T-helper 17 cell (primary cell): ENCODE measurements at places on chromosomes 2 and 18.

DNA sequence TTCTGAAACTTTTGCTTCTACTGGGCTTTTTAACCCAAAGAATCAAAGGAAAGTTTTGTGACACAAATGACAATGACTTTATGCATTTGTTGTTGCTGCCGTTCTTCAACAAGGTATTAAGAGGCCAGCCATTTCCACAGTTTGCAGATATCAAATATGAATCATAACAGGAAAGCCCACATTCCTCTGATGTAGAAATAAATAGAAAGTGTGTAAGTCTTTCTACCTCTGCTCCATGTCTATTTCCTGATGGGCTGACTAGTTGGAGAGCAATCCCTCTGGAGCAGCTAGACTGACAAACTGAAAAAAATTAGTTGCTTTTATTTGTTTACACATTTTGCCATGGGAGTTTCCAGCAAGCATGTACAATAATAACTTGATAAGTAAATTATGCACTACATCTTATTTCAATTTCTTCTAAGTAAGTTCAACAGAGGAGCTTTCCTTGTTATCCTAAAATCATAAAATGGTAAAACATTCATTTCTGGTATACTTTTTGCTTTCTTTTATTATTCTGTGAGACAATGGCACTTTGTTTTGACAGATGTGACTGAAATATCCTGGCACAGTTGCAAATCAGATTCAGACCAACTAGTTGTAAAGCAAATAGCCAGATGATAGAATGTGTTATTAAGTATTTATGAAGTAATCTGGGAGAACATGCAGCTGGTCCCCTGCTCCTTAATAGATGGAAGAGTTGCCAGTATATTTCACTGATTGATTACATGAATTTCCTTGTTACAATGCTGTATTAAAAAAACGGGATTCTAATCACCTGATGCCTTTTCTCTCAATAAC, 266.7 kb downstream of the METTL4 start:
- peaks cover 70% of the 10 kb centered on the region for H3K27me3 ChIP-seq
- no peak overlapping the region for H3K27ac ChIP-seq

- no peak for DNase-seq
- H3K36me3 ChIP-seq: no peaks in the 10 kb centered on the region
- H3K27me3 ChIP-seq: no peaks in the 10 kb centered on the region
- H3K4me3 ChIP-seq: no peak overlapping the region
- H3K27ac ChIP-seq: no peak overlapping the region
These were observed 222.4 kb upstream of the APCDD1 start for GRCh38 chr18:10232062-10232461.

DNA sequence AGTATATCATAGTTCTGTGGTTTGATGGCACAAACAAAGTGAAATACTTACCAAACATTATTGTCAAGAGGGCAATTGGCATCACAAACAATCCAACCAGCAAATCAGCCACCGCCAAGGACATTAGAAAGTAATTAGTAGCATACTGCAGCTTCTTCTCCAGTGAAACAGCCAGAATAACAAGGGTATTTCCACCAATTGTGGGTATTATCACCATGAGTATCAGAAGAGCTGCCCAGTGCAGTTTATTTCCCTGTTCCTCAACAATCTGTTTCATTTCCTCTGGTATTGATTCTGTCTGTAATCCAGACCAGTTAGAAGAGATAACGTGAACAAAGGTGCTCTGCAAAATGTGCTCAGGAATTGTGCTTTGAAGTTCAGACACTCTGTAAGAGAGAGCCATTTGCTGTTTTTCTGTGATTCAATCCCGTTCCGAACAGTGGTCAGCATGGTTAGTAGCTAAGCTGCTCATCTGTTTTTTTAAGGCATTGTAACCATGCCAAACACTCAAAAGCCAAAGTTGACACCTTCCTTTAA, 1.4 kb downstream of the HTR2B start:
- no peaks in the 10 kb centered on the region for H3K27me3 ChIP-seq
- H3K27ac ChIP-seq: no peak overlapping the region
- H3K4me3 ChIP-seq: no peak overlapping the region
- peaks cover 2% of the 10 kb centered on the region for H3K36me3 ChIP-seq
- DNase-seq: no peak

- H3K36me3 ChIP-seq: no peaks in the 10 kb centered on the region
- H3K27ac ChIP-seq: no peak overlapping the region
- no peak overlapping the region for H3K4me3 ChIP-seq
- peaks cover 65% of the 10 kb centered on the region for H3K27me3 ChIP-seq
- peaks cover 4% of the 10 kb centered on the region for H3K4me1 ChIP-seq
These were observed 20.6 kb downstream of the ATOH8 start for GRCh38 chr2:85774126-85774978.

- H3K27me3 ChIP-seq: no peaks in the 10 kb centered on the region
- DNase-seq: no peak
These were observed 19.6 kb downstream of the RSAD2 start for GRCh38 chr2:6896930-6897759.

- no peaks in the 10 kb centered on the region for H3K27me3 ChIP-seq
- peaks cover 3% of the 10 kb centered on the region for H3K36me3 ChIP-seq
- peaks cover 34% of the 10 kb centered on the region for H3K4me1 ChIP-seq
- peak overlapping the region; percentile 99 for H3K27ac ChIP-seq
- DNase-seq: no peak
These were observed 20.7 kb downstream of the FOSL2 start for GRCh38 chr2:28413152-28413898.

DNA sequence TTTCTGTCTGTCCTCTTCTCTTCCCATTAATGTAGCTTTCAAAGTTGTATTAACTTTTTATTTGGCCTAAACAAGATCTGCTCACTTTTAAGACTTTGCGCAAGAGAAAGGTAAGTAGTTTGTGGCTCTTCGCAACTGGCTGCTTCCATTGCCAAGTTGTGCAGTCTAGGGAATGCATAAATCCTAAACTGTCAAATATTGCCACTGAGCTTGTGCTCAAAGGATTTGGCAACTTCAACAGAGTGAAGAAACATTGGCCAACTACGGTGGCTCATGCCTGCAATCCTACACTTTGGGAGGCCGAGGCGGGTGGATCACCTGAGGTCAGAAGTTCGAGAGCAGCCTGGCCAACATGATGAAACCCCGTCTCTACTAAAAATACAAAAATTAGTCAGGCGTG, 826.4 kb downstream of the EPHA4 start:
- no peak for DNase-seq
- H3K27me3 ChIP-seq: no peaks in the 10 kb centered on the region
- H3K27ac ChIP-seq: no peak overlapping the region

GRCh38 chr2:160868891-160869290, 291.3 kb upstream of the TANK start:
- H3K27ac ChIP-seq: no peak overlapping the region
- no peaks in the 10 kb centered on the region for H3K36me3 ChIP-seq
- H3K4me1 ChIP-seq: no peaks in the 10 kb centered on the region
- H3K4me3 ChIP-seq: no peak overlapping the region
- no peaks in the 10 kb centered on the region for H3K27me3 ChIP-seq

DNA sequence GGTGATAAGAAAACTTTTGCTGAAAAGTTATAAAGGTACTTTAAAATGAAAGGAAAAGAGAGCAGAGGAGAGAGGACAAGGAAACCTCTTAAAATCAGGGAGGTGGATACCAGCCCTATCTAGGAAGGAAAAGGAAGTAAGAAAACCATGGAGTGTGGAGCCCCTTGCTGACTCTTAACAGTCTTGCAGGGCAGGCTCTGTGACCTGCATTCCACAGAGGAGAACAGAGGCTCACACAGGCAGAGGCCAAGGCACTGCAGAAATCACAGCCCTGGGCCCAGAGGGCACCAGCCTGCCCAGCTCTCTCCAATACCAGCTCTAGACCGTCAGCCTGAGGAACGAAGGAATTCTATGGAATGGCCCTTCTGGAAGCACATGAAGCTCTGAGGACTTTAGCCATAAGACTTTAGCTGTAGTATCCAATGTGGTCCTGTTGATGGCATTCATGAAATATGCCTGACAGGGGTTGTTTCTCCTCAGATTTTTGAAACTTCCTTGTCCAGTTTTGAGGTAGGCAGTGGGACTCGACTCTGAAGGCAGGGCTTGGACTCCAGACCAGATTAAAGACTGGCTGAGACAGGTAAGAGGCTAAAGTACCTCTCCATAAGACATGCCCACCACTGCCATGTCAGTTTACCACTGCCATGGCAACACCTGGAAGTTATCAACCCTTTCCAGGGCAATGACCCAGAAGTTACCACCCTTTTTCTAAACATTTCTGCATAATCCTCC, 216.3 kb downstream of the ANAPC1 start:
- no peak overlapping the region for H3K4me3 ChIP-seq
- no peak for DNase-seq
- H3K27ac ChIP-seq: no peak overlapping the region
- no peaks in the 10 kb centered on the region for H3K36me3 ChIP-seq
- H3K4me1 ChIP-seq: peaks cover 5% of the 10 kb centered on the region
- no peaks in the 10 kb centered on the region for H3K27me3 ChIP-seq

DNA sequence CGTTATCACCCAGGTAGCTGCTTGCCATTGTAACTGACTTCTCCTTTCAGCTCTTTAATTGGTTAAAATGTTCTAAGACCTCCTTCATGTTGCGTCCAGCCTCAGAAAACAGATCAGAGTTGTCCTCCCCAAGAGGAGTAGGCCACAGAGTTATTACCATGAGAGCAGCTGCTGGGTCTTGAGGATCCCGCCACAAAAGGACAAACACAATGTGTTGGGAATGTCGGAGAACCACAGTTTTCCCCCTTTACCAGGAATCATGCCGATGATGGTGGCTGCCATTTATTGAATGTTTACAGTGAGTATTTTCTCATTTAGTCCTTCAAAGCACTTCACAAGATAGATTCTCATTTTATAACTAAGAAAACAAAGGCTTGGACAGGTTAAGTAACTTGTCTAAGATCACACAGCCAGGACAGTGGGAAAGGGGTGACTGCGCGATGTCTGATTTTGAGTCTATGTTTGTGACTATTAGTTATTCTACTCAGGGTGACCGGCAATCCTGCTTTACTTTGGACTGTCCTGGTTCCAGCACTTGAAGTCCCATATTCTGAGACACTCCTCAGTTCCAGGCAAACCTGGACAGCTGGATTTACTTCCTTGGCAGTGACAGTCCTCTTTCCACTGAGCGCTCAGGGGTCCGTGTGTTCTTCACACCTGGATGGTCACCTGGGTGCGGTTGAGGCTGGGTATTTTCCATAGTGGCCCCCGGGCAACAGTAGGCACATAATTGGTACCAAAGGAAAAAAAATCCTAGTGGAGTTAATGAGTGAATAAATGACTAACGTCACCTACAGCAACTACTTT, 93.6 kb downstream of the LIPG start:
- peaks cover 9% of the 10 kb centered on the region for H3K4me1 ChIP-seq

- H3K27ac ChIP-seq: no peak overlapping the region
- DNase-seq: no peak
- no peak overlapping the region for H3K4me3 ChIP-seq
- peaks cover 3% of the 10 kb centered on the region for H3K4me1 ChIP-seq
These were observed 124.4 kb downstream of the DIS3L2 start for GRCh38 chr2:232085826-232086425.

- DNase-seq: no peak
- no peaks in the 10 kb centered on the region for H3K36me3 ChIP-seq
- peaks cover 5% of the 10 kb centered on the region for H3K27me3 ChIP-seq
- H3K4me3 ChIP-seq: no peak overlapping the region
These were observed 71.7 kb downstream of the SMAD7 start for GRCh38 chr18:48879008-48879431.

DNA sequence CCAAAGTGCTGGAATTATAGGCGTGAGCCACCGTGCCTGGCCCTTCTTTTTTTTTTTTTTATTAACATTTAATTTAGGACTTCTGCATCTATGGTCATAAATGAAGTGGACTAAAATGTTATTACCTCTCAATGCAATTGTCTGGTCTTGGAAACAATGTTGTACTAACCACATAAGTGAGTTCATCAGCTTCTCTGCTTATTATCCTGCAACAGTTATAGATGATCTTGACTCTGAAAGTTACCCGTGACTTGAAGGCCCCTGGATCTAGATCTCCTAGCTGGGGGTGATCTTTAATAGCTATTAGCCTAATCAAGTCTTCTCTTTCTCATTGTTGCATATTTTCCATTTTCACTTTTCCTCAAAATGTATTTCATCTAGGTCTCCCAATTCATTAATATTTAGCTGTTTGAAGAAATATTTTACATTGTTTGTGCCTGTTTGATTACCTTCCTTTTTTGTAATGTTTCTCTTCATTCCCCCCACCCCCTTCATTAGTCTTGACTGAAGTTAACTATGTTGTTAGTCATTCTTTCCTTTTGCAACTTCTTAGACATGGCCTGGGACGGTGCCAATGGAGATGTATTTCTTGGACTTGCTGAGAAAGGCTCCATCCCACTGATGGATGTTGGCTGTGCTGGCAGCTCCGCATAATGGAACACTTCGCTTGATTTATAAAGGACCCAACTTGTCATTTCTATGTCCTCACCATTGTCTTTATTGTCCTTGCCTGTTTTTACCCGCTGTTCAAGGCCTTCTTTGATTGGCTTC, 141.6 kb upstream of the RIOK3 start:
- H3K36me3 ChIP-seq: peaks cover 2% of the 10 kb centered on the region
- peaks cover 19% of the 10 kb centered on the region for H3K4me1 ChIP-seq
- H3K27me3 ChIP-seq: no peaks in the 10 kb centered on the region
- H3K27ac ChIP-seq: no peak overlapping the region

DNA sequence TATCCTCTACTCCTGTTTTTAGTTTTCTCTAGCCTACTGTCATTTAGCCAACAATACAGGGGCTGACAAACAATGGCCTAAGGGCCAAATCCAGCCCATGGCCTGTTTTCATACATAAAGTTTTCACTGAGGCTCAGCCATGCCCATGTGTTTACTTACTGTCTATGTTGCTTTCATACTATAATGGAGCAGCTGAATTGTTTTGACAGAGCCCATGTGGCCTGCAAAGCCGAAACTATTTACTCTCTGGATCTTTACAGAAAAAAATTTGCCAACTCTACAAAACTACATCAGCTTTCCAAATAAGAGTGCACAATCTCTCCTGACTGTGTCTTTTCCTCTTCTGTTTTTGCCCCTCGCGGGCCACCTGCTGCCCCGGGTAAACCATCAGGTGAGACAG, 24.0 kb downstream of the LGALSL start:
- no peaks in the 10 kb centered on the region for H3K36me3 ChIP-seq
- DNase-seq: no peak
- no peak overlapping the region for H3K27ac ChIP-seq
- peaks cover 8% of the 10 kb centered on the region for H3K27me3 ChIP-seq

GRCh38 chr2:182345384-182345783, 81.5 kb downstream of the PDE1A start:
- no peak for DNase-seq
- no peaks in the 10 kb centered on the region for H3K27me3 ChIP-seq
- no peak overlapping the region for H3K4me3 ChIP-seq
- H3K4me1 ChIP-seq: no peaks in the 10 kb centered on the region
- H3K36me3 ChIP-seq: no peaks in the 10 kb centered on the region

DNA sequence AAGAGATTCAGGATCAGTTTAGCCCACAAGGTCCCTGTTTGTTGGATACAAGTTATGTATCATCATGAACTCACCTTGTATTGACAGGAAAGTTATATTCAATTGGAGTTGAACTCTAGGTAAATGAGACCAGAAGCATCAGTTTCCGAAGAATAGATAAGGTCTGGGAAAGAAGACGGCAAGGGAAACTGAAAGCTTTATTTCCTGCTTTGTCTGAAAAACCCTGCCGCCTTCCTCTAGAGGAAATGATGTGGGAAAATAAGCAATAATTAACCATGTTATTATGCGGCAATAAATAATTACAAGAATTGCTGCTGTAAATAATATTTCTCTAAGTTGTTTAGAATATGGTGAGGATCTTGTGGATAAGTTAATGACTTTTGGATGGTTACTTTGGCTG, 32.0 kb downstream of the LPIN1 start:
- H3K4me3 ChIP-seq: peak overlapping the region; percentile 86
- no peaks in the 10 kb centered on the region for H3K27me3 ChIP-seq
- peaks cover 13% of the 10 kb centered on the region for H3K36me3 ChIP-seq
- peak overlapping the region; percentile 85 for H3K27ac ChIP-seq
- no peak for DNase-seq

- H3K27ac ChIP-seq: no peak overlapping the region
- no peak for DNase-seq
- peaks cover 61% of the 10 kb centered on the region for H3K27me3 ChIP-seq
- H3K4me1 ChIP-seq: peaks cover 2% of the 10 kb centered on the region
These were observed 83.1 kb downstream of the FBXO15 start for GRCh38 chr18:74064510-74064909.
